ENCODE measurements at places on chromosomes 4 and X.
A peak's percentile ranks its signal among the peaks of the same experiment; 100 is the strongest.

DNA sequence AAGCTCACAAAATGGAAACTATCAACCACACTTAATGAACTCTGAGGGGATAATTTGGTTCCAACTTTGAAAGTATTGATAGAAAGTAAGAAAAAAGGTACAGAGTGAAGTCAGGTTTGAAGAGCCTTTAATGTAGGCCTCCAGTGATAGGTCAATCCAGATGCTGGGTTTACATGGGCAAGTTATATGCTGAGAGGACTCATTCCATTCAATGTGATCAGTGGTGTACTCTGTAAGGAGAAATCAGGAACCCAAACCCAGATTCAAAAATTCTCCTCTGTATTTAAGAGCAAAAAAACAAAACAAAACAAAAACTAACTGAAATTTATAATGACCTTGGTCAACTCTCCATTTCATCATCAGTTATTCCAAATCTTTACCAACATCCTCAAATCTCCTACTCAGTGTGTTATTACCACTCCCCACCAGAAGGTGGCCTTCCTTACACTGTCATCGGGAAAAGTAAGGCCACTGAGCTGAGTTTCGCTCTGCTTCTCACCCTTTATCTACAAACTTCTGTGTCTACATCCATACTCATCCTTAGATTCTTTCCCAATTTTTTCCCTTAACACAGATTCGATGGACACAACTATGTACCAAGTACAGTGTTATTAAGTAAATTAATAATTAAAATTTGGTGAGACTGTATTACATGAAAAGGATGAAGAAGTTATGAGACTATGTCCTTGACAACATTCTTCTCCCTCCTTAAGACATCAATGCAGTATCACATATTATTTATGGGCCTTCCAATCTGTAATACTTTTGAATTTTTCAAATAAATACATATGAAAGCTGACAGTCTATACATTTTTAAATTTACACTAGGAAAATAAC is 88.3 kb downstream of the ZAR1 start:
- peak; percentile 6 for DNase-seq

GRCh38 chrX:69815063-69815462 is 199.2 kb downstream of the EDA start:
- no peak for DNase-seq

DNA sequence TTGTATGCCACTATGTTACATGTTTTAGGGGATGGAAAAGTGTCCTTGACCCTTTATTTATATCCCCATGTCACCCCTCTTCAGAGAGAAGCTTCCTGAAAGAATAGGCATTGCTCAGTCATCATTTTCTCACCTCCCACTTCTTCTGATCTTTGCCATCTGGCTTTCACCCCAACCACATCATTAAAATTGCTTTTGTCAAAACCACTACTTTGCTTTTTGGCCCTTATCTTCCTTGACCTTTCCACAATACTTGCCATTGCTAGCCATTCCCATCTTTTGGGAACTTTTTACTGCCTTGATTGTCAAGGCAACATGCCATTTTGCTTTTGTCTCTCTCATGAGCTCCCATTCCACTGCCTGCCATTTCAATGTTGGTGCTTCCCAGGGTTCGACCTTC is 14.9 kb upstream of the FAM9B start:
- DNase-seq: no peak

GRCh38 chr4:89177807-89178206 is 66.5 kb downstream of the TIGD2 start:
- no peak for DNase-seq

DNA sequence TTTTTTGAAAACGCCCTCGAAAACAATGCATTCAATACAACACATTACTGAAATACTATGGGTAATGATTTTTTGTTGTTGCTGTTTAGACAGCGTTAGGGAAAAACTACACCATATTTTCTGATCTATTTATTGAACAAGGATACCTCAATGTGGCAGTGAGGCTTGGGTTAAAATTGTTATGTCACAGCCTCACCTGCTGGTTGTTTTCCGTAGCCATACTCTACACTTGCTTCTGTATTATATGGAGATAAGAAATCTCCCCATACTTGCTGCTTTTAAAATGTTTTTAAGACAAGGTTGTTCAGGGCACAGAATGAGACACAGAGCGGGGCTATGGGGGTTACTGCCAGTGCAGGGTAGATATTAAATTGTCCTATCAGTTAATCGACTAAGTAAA is 221.6 kb upstream of the FTHL17 start:
- no peak for DNase-seq

DNA sequence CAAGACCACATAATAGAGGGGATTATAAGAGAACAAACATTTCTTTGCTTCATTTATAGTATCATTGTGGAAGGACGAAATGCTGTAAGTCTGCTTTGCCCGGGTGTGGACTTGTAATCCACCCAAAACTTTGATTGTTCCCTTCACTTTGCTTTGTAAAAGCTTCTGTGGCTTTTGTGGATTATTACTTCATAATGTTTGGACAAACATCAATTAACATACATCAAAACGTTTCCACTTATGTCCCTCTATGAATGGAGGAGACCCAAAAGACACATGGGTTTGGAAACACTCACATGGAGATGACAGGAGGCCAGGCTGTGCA is 415.4 kb downstream of the SPRY1 start:
- no peak for DNase-seq

- DNase-seq: no peak
These were observed 57.5 kb upstream of the SMIM10 start for GRCh38 chrX:134933248-134933647.

GRCh38 chrX:120790552-120790951 is 85.1 kb downstream of the CT47B1 start:
- DNase-seq: no peak

DNA sequence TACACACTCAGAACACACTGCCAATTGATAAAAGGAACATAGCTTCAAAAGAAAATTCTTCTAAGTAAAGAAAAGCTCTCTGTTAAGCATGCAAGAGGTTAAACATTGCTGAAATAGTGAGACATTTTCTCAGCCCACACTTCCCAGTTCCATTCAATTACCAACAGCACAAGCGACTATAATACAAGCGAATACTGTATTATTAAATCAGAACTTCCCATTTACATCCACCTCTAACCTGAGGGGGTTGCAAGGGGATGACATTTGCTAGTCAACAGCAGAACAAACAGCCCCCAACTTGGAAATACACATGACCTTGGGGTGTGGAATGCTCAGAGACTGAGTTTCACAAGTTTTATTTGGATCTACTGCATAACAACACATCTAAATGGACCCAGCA is 1.1 kb downstream of the FSTL5 start:
- DNase-seq: no peak

DNA sequence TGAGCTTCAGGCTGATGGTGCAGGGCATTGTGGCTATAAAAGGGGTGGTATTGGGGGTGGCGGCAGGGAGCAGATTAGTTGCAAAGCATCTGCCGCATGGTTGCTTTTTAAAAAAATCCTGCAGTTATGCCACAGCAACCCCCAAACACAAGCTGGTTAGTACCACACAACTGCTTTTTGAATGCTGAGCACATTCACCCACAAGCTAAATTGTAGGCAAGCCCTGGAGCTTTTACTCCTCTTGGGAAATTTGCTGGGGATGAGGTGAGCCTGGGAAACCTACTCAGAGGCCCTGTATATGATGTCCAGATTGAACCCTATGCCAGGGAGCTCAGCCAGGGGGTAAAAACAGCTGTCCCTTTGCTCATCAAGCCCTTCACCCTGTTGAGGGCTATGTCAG is 33.8 kb upstream of the TRIM2 start:
- no peak for DNase-seq

GRCh38 chrX:24371391-24371972 is 11.0 kb downstream of the SUPT20HL1 start:
- peak; percentile 17 for DNase-seq

DNA sequence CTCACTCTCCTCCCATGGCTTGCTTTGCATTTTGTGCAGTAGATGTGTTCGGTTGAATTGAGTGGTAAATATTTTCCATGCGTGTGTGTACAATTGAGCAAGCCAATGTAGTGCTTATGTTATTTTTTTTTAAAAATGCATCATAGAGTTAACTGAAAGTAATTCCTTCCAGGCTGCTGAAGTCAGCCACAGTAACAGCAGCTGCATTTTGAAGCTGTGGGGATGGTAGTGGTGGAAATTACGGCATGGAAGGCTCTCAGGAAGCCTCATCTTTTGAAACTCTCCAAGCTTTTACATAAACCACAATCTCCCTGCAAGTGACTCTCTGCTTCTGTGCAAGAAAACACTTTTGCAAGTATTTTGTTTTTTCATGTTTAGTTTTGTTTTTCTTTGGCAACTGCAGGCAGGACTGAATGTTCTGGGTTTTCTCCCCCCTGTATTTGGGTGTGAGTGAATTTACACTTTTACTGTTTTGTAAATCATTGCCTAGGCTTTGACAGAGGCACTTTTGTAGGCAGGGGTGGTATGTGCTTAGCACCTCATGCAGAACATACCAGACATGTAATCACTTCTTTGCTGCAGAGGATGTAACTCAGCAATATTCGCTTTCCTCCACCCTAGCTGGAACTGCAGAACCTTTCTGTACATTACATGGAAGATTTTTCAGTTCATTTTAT is 56.2 kb downstream of the LRRC66 start:
- no peak for DNase-seq

- no peak for DNase-seq
These were observed 36.7 kb downstream of the CHRDL1 start for GRCh38 chrX:110758781-110759422.

GRCh38 chrX:3550871-3551270 is 162.6 kb downstream of the PRKX start:
- DNase-seq: no peak

DNA sequence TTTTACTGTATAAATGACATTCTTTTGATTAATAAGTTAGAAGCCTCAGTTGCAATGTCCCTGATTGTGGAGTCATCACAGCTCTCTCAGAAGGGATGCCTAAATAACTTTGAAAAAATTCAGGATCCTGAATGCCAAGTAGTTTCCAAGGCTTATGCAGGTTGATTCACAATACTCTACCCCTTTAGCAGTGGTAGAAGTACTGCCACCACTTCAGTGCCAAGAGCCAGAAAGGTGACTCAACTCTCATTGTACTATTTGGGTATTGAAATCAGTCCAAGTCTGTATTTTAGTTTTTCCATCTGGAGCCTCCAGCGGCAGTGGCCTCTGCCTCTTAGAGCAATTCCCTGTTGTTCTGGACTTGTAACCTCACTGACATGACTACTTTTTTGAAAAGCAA is 320.1 kb upstream of the NDST4 start:
- no peak for DNase-seq

GRCh38 chr4:109873791-109874514 is 26.0 kb downstream of the LRIT3 start:
- no peak for DNase-seq

- no peak for DNase-seq
These were observed 12.2 kb downstream of the ARHGEF6 start for GRCh38 chrX:136768469-136769084.

- no peak for DNase-seq
These were observed 50.2 kb upstream of the PGRMC2 start for GRCh38 chr4:128337863-128338262.

DNA sequence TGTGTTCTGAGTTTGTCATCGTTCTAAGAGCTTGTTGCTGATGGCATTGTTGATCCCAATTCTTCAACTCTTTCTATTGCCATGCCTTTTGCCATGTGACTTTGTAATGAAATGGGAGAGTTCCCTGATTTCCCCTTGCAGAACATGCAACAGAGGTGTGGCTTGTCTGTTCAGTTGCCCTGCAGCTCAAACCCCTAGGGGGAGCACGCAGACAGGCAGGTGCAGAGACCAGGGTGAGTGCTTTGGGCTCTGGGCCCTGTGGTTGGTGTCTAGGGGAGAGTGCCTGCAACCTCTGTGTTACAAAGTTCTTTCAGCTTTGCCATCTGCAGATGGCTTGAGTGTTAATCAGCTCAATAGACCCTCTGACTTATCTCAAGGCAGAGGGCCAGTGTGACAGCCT is 332.7 kb downstream of the MID1IP1 start:
- DNase-seq: no peak

DNA sequence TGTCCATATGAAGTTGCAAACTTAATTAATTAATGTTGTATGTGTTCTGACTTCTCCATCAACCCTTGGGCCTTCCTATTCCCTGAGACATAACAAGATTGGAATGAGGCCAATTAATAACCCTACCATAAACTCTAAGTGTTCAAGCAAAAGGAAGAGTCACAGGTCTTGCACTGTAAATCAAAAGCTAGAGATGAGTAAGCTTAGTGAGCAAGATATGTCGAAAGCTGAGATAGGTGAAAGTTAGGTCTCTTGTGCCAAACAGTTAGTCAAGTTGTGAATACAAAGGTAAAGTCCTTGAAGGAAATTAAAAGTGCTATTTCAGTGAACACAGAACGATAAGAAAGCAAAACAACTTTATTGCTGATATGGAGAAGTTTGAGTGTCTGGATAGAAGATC is 58.2 kb upstream of the GPRIN3 start:
- no peak for DNase-seq

- DNase-seq: no peak
These were observed 5.3 kb upstream of the MAMLD1 start for GRCh38 chrX:150357790-150358189.

DNA sequence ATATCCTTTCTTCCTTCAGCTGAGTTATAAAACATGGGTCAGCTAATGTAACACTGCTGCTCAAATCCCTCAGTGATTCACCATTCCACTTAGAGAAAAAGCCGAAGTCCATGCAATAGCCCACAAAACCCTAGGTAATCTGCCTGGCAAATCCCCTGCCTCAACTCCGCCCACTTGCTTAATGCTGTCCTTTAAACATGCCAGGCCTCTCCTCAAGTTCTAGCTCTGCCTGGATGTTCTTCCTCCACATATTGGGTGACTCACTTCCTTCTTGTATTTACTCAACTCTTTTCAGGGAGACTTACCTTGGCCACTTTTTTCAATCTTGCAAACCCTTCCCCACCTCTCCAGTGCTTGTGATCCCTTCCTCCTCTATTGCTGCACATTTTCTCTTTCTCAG is 89.8 kb downstream of the EMCN start:
- no peak for DNase-seq

DNA sequence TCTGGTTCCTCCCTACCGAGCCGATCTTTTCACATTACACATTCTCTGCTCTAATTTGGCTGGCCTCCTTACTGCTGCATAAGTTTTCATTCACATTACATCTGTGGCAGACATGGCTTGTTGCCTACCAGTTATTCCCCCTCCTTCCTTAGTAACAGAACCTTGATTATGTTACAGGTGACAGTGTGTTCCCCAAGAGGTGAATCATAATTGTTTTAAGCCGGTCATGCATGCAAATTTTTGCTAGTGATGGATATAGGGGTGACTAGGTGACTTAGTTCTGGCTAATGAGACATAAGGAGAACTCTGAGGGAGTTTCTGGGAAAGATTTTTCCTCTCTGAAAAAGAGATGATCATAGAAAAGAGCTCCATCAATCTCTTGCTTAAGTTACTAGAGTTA is 8.4 kb upstream of the LAMP2 start:
- DNase-seq: no peak

GRCh38 chr4:122914292-122914904 is 8.0 kb downstream of the NUDT6 start:
- DNase-seq: no peak

DNA sequence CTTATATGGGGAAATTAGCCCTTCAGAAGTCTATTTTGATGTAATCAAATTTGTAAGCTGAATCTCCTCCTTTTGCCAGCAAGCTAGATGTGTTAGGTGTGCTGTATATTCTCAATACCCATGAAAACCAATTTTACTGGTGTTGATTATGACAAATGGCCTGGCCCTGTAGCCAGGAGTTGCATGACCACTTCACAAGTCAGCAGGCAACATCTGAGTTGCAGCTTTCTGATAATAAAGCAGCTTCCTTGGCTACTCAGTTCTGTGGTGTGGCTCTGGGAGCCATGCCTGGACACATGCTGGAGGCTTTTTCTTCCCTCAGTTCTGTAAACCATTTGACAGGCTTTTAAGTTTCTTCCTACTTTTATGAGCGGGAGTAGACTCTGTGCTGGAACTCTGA is 154.1 kb upstream of the CXCL13 start:
- no peak for DNase-seq

All from activated CD8-positive, alpha-beta memory T cell treated with anti-CD3 and anti-CD28 coated beads for 1 hour (primary cell).